ENCODE measurements at places on chromosomes 7 and 10. TPM values are rescaled to one million over a fixed set of nuclear protein-coding genes. Genes with fewer than 3 reads are reported as not detected.

SCIN gene
- total RNA-seq, result not detected

PPP1R17 gene
- not detected for total RNA-seq

NYAP1 gene
- 0.20 TPM for total RNA-seq

HOXA3 gene
- total RNA-seq, result not detected

CCL24 gene
- total RNA-seq, result not detected

SEC31B gene
- total RNA-seq, result 296 TPM

CLDN4 gene
- not detected for total RNA-seq

ANKRD30A gene
- total RNA-seq, result not detected

OR2A2 gene
- not detected for total RNA-seq

WNT16 gene
- not detected for total RNA-seq

CPN1 gene
- total RNA-seq, result not detected

RP9 gene
- 12.3 TPM for total RNA-seq

ANXA8L1 gene
- total RNA-seq, result not detected

FRAT2 gene
- 12.3 TPM for total RNA-seq

ZEB1 gene
- 35.5 TPM for total RNA-seq

ZNF727 gene
- total RNA-seq, result not detected

AGR2 gene
- total RNA-seq, result not detected

MPP7 gene
- total RNA-seq, result 24.0 TPM

NEUROG3 gene
- not detected for total RNA-seq

RPEL1 gene
- not detected for total RNA-seq

CDK1 gene
- total RNA-seq, result 90.5 TPM

MDH2 gene
- 135 TPM for total RNA-seq

MSMB gene
- not detected for total RNA-seq

MPLKIP gene
- 37.3 TPM for total RNA-seq

PSD gene
- total RNA-seq, result 2.5 TPM

Measured in activated naive CD4-positive, alpha-beta T cell treated with anti-CD3 and anti-CD28 coated beads, Interleukin-2, amount 10 ng/mL, durations not matched to agents 5 hours and 36 hours (primary cell).